ENCODE measurements at places on chromosomes 5 and 9.

- no peak for DNase-seq
Measured at GRCh38 chr9:79988126-79988525, 416.4 kb downstream of the TLE4 start.

DNA sequence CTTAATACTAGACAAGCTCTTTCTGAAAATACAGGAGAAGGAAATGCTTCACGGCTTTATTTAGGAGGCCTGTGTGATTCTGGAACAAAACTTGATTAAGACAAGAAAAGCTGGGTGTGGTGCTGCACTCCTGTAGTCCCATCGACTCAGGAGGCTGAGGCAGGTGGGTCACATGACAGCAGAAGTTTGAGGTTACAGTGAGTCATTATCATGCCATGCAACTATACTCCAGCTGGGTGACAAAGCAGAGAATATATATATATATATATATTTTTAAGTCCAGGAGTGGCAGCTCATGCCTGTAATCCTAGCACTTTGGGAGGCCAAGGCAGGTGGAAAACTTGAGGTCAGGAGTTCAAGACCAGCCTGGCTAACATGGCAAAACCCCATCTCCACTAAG is 33.1 kb upstream of the SPIN1 start:
- DNase-seq, result no peak

DNA sequence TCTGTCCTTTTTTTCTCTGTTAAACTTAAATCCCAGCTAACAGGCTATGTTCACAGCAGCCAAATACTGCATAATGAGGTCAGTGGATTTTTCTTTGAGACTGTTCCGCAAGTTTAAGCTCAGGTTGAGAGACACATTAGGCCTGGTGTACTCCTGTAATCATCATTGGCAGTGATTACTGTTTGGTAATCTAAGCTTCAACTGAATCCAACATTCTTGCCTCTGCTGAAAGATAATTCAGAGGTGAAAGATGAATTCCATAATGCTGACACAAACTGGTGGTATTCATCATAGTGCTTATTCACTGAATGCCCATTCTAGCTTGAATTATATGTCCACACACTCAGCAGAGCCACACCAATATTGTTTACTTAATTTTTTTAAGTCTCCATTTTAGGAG is 108.5 kb downstream of the NFIB start:
- DNase-seq, result no peak

GRCh38 chr5:65779643-65780042 is 57.6 kb downstream of the NLN start:
- no peak for DNase-seq

- no peak for DNase-seq
Measured at GRCh38 chr5:138226910-138227309, 13.8 kb upstream of the CDC23 start.

DNA sequence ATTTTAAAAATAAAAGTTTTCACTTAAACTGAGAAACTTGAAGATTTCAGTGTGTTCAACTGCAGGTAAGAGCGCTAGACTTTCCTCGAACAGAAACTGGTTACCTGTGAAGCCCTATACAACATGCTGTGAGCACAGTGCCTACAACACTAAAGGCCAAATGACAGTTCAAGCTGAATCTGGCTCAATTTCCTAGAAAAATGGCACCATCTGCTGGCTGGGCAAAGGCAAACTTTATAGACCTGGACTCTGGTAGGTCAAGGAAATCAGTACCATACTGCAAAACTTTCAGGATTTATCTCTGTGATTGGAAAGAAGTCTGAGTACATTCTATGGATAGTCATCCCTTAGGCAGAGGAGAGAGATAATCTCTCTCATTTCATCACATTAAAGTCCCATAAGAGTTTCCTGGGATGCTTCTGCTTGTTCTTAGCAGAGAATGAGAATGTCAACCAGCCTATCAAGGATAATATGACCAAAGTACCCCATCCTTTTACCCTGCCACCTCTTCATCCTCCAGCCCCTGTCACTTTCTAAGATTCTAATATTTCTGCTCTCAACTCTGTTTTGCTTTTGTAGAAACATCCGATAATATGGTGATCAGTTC is 31.8 kb upstream of the FOXB2 start:
- no peak for DNase-seq

GRCh38 chr5:119396030-119396664 is 40.3 kb downstream of the TNFAIP8 start:
- DNase-seq, result no peak

GRCh38 chr9:93129286-93129685 is 4.8 kb downstream of the NINJ1 start:
- no peak for DNase-seq

DNA sequence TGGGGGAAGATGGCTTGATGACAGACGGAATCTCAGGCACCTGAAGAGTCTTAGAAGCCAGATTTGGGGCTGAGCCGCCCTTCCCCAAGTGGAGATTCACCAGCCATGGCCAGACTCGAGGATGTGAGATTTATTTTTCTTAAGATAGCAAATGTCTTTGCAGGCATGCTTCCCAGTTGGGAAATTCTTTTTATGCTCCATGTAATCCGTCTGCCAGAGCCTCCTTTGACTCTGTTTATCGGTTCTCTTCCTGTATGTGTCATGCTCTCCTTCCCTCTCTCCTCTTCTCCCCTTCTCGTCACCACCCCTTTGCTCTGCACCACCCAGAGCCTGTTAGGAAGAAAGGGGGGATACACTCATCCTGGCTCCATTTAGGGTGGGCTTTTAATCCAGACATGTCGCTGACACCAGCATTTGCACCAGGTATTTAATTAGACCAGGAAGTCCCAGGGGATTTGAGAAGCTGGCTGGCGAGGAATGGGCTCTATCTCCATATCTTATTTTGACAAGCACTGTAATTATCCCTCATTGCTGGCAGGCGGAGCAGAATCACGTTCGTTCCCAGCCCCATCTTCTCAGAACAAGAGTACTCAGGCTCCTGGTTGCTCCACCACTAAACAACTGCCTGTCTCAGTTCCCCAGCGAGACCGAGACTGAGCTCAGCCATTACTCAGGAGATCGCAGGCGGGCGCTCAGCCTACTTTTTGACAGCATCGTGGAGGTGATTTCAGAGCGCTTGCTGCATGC is 50.9 kb downstream of the KCNIP1 start:
- no peak for DNase-seq

DNA sequence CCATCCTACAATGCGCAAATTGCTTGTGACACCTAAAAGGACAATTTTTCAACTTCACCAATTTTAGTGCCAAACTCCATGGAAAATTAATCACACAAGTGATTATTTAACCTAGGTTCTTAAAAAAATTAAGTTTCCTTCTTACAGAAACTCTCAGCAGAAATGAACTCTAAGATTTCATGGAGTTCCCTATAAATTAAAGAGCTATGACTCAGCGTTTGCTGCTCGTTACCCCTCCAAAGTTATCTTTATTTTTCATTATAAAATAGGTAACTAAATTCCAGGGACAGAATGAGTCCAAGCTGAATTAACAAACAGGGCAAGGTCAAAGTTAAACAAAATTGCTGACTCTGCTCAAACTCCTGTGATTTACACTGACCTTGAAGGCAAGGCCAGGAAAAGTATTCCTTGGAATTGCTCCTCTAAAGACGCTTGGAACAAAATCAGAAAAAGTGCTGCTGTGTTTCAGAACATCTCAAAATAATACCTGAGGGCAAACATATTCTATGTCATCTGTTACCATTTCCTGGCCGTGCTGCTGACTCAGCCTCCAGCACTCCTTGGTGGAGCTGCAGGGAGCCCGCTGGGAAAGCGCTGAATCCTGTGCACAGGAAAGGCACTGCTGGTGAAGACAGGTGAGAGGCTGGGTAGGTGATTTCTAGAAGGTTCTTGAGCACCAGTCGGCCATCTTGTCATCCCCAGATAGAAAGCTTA is 2.5 kb upstream of the CMBL start:
- no peak for DNase-seq

DNA sequence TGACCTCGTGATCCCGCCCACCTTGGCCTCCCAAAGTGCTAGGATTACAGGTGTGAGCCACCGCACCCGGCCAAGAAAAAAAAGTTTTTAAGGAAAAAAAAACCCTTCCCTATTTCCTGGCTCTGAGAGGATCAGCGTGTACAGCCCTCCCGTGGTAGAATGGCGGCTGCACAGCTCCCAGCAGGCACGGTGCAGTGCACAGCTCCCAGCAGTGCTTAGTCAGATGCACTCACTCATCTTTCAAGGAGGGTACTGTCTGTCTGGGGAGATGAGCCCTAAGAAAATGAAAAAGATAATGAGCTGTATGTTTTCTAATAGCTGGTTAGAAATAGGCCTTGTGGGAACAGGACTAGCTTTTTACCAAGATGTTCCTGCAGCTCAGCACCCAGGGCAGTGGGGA is 36.7 kb upstream of the SLC2A8 start:
- no peak for DNase-seq

GRCh38 chr9:96279932-96280331 is 22.0 kb downstream of the HSD17B3 start:
- DNase-seq, result no peak

DNA sequence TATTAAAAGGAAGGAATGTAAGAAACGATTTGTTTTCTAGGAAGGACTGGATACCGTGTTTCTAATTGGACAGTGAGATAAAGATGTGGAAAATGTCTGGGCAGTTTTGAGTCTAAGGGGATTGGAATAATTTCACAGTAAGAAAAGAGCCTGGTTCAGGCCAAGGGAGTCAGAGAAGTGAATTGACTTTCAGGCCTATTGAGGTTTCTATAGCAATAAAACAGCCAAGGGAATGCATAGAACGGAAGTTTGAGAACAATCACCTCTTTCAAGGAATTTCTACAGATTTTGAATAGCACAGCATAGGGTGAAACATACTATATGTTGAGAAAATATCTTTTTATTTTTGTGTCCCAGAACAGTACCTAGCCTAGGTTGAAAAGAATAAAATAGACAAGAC is 271.6 kb upstream of the TRPM3 start:
- no peak for DNase-seq

DNA sequence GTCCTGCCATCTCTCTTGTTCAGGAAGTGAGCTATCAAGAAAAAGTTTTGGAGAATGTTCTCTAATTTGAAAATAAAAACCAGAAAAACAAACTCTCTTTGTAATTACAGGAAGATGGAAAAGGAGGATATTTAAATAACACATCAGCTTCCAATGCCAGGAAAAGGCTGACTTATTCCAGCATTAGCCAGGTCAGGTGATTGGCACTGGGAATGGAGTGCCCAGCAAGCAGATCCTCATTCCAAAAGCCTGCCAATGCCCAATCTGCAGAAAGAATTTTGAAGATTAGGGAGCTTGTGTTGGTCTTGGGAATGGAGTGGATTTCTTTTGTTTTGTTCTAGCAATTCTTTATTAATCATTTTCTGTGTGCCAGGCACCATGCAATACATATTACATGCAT is 196.6 kb downstream of the SNCAIP start:
- DNase-seq, result no peak

DNA sequence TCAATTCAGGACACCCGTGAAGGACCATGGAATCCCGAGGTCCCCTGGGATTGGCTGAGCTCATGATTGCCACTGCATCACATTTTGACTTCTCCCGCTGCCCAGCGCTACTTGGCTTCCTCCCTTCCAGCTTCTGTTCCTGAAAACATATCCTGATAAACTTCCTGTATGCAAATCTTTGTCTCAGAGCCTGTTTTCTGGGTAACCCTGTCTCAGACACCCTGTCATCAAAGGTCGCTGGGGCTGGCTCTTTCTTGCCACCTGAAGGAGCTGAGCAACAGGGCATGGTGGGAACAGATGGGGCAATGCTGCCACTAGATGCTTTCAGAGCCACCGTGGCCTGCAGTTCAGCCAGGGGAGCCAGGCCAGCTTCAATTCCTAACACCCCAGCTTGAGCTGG is 154.3 kb upstream of the TBC1D2 start:
- no peak for DNase-seq

DNA sequence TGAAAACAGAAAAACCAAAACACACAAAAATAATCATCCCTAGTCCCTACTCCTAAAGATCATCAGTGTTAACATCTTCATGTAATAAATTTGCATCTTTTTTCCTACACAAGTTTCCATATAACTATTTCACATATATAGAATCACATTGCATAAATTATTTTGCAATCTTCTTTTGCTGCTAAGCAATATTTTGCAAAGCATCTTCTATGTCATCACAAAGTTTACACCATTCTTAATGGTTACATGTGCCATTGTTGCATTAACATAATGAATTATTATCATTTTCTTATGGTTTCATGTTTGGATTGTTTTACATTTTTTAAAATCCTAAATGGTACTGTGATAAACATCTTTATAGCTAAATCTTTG is 17.8 kb downstream of the SH3TC2 start:
- no peak for DNase-seq

All from amygdala (tissue), 56 donors.